Stimulated activated naive CD4-positive, alpha-beta T cell (primary cell): ENCODE measurements at places on chromosomes 13 and 19.
A peak's percentile ranks its signal among the peaks of the same experiment; 100 is the strongest.

DNA sequence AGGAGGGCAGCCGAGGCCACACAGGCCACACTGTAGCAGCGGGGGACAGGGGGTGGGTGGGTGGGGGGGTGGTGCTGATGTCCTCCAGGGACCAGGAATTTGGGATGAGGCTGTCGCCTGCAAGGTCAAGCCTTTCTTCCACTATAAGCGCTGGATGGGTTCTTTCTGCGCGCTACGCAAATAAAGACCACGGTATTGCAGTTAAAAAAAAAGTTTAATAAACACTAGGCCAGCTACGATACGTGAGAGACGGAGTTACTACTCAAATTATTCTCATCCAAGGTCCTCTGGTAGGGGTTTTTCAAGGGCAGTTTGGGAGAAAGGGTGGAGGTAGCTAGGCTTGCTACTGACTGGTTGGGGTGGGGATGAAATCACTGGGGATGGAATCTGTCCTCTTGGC is 508 bp upstream of the ZNF44 start:
- no peak for DNase-seq

GRCh38 chr13:59354665-59355369 is 808.9 kb downstream of the DIAPH3 start:
- DNase-seq, result no peak

DNA sequence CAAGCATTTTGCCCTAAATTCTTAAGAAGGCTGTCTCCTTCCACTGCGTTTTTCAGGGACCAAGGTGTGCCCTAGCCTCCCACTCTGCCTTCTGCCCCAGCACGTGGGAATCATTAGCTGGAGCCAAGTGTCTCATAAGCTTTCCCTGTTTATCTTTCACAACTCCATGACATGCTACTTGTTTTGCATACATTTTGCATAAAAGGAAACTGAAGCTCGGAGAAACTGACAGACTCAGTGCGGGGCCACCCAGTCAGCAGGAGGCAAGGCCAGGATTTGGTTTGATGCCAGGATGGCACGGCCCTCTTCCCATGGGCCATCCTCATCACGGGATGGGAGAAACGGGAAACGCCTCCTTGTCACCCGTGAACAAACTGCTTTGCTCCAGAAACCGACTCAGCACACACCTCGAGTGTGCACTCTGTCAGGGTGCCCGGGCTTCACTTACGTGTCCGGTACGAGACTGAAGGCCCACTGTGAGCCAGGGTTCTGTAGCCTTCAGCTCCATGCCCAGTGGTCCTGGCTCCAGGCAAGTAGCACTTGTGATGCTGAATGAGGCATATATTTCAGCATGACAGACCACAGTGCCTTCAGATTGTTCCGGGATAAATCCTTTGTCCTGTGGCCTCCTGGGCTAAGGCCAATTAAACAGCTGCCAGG is 9.6 kb downstream of the CEBPA start:
- no peak for DNase-seq

- no peak for DNase-seq
Observed at GRCh38 chr13:113458253-113459065, 5.2 kb upstream of the ADPRHL1 start.

DNA sequence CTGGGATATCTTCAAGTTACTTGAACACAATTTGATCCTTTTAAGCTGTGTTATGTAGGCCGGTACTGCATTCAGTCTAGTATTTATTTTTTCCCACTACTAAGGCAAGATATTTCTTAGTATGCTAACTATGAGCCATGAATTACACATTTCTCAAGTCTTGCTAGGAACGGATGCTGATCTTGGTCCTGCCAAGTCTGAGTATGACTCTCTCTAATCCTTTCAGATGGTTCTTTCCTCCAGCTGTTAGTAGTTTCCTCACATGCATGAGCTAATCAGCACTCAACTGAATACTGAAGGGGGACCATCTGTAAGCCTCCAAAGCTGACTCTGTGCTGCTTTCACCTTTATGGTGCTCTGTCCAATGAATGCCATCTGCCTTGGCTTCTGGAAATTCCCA is 460.3 kb downstream of the KCTD12 start:
- no peak for DNase-seq

DNA sequence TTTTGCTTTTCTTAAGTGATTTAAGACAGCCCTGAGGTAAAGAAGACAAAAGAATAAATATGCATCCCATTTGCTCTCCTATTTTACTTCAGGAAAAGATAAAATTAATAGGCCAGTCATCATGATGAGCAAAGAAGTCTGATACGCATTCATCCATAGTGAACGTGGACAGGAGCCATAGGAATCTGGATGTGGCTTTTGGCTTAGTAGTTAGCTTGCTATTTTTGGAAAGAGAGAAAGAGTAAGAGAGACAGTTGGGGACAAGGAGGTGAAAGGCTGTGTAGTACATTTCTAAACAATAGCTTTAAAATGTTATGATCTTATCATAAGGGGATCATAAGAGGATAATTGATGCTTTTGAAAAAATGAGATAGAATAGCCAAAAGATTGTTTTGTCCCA is 545.2 kb downstream of the IRS2 start:
- no peak for DNase-seq

DNA sequence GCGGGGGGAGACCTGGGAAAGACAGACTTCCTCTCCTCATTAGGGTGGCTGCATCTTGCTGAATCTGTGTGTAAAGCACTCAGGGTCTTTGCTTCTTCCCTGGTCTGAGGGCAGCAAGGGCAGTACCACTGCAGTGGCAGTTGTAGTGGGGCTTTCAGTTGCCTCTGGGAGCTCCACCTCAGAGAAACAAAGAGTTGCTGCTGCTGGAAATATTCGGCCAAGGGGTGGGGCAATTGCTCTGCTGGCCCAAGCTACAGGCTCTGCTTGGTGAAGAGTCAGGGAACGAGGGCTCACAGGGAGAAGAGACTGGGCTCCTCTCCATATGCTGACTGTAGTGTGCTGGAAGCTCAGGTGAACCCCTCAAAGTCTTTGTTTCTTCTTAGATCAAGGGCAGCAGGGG is 52.5 kb downstream of the POSTN start:
- no peak for DNase-seq

DNA sequence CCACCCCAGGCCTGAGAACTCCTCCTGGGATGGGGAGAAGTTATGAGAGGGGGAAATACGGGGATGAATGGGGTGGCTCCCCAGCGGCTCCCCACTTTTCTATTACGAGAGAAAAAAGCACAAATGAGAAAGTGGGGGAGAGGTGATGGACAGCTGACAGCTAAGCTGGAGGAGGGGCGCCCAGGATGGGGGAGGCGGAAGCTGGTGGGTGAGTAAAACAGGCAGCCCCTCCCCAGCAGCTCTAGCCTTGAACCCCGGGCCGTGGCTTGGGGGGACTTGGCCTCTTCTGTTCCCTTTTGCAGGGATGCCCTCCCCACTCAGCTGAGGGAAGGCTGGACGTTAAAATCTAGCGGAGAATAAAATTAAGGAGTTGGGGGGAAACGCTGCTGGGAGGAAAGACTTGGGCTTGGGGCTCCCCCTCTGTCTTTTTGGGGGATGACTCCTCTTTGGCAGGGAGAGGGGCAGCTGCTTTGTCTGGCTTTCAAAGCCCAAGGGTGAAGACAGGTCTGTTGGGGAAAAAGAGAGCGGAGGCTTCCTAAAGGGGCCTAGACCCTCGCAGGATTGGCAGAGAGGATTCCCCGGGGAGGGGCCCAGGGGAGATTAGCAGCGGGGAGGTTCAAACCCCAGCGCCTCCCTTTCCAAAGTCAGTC is 1.4 kb upstream of the SAMD1 start:
- DNase-seq, result peak; percentile 59

- peak; percentile 15 for DNase-seq
Observed at GRCh38 chr13:53250272-53250875, 221.8 kb downstream of the OLFM4 start.

- no peak for DNase-seq
Observed at GRCh38 chr19:30557927-30558557, 185.9 kb downstream of the ZNF536 start.
